Hematopoietic multipotent progenitor cell treated with erythropoietin and hydrocortisone succinate and interleukin-3 and kit ligand, for 4 days (in vitro differentiated cells): ENCODE measurements at places on chromosomes 2 and 18.

GRCh38 chr2:62894966-62895631, 155.5 kb upstream of the OTX1 start:
- no peak for DNase-seq

DNA sequence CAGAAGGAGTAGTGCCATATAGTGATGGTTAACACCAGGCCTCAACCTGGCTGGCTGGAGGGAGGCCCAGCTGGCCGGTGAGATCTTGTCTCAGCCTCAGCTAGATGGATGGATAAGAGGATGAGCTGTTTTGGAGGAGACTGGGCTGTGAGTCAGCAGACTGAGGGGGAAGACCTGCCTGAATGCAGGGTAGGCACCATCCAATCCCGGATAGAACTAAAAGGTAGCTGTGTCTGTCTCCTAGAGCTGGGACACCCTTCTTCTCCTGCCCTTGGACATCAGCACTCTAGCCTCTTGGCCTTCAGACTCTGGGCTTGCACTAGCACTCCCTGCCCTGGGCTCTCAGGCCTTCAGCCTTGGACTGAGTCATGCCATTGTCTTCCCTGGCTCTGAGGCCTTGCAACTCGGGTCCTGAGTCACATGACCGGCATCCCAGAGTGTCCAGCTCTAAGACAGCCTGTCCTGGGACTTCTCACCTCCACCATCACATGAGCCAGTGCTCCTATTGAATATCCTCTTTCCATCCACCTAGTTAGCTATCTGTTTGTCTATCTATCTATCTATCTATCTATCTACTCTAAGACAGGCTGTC, 131.3 kb downstream of the TPO start:
- no peak for DNase-seq

- peak; percentile 17 for DNase-seq
These were observed 888.4 kb downstream of the TSN start for GRCh38 chr2:122643725-122644329.

- peak; percentile 49 for DNase-seq
These were observed 100.8 kb upstream of the KCTD1 start for GRCh38 chr18:26649193-26649543.

GRCh38 chr2:189648846-189649509, 12.3 kb upstream of the ASNSD1 start:
- no peak for DNase-seq

- DNase-seq = peak; percentile 76
These were observed 127.6 kb upstream of the TWIST2 start for GRCh38 chr2:238720232-238720672.

DNA sequence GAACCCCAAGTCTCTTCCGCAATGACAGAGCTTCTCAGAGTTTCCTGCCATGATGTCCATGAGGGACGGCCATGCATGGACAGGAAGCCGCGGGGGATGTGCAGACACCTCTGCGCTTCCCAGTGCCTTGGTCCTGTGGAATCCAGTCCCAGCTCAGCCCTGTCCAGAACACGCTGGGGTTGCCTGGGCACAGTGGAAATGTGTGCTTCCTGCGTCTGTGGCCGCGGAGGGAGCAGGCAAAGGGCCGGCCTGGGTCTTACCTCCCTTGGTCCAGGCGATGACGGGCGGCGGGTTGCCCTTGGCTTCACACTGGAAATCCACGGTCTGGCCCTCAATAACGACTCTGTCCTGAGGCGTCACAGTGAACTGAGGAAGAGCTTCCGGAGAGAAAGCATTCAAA, 79.6 kb downstream of the PXDN start:
- no peak for DNase-seq

- no peak for DNase-seq
These were observed 26.4 kb downstream of the TRAPPC12 start for GRCh38 chr2:3405876-3406275.

DNA sequence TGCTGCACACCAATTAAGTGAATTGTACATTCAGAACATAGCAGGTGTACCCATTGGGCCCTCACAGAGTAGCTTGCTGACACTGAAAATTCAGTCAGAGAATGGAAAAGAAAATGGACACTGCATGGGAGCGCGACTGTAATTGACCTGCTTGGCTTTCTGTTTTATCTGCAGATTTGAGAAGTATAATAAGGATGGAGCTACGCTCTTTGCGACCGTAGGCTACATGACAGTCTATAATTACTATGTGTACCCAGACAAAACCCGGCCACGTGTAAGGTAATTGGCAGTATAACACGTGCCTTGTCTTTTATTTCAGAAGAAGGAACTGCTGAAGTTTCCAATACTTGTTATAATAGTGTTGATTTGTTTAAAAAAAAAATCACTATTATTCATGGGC, 33.5 kb upstream of the METAP1D start:
- no peak for DNase-seq

DNA sequence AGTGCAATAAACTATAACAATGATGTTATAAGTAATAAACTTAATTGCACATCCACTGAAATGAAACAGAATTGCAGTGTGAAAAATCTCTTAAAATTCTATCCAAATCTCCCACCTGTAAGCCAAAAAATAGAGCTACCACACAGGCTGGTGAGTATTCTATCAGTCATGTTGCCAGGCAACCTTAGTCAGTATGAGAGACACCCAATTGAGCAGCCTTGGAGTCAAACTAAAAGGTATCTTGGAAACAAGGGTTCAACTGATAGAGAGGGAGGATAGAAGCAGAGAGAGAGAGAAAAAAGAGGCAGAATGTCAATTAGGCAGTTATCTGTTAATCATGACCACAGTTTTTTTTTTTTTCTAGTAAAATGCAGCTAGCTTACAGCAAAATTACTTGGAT, 45.8 kb downstream of the GALNT13 start:
- DNase-seq = no peak

DNA sequence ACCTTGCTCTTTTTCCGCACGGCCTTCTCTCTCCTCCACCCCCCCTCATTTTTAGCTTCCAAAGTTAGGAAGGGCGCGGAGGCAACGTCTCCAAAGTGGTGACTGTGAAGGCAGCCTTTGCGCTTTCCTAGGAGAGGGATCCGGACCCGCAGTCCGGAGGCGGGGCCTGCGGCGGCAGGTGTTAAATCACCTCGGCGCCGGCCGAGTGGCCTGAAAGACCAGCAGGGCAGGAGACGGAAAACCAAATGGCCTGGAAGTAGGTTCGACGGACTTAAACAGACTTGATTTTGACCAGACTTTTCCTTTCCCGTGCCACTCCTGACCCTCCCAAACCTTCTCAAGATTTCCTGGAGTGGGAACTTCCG, 615 bp downstream of the GORASP2 start:
- DNase-seq = peak; percentile 55

GRCh38 chr2:27133195-27133875, 1.1 kb downstream of the PREB start:
- peak; percentile 54 for DNase-seq

DNA sequence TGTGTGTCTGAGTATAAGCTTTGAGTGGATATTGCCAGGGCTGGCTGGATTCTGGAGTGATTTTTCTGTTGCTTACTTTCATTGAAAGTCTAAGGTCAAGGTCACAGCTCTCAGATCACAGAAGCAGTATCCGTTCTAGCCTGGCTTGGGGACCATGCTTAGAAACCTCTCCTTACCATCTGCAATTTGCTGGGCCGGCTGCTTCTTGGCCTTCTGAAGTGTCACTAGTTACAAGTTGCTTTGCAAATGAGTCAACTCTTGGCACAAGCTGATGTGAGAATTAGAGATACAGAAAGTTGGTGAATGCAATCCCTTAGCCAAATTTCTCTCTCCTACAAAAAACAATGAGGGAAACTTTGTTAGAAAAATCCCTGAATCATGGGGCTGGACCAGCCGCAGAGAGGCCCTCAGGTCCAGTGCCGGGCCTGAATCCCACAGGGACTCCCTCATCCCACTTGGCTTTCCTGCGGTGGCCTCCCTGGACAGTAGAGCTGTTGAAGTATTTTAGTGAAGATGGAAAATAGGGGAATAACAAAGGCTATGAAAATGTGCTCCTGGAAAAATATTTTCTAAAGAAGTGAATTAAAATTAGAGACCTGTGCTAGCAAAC, 92.7 kb upstream of the CNGA3 start:
- no peak for DNase-seq

DNA sequence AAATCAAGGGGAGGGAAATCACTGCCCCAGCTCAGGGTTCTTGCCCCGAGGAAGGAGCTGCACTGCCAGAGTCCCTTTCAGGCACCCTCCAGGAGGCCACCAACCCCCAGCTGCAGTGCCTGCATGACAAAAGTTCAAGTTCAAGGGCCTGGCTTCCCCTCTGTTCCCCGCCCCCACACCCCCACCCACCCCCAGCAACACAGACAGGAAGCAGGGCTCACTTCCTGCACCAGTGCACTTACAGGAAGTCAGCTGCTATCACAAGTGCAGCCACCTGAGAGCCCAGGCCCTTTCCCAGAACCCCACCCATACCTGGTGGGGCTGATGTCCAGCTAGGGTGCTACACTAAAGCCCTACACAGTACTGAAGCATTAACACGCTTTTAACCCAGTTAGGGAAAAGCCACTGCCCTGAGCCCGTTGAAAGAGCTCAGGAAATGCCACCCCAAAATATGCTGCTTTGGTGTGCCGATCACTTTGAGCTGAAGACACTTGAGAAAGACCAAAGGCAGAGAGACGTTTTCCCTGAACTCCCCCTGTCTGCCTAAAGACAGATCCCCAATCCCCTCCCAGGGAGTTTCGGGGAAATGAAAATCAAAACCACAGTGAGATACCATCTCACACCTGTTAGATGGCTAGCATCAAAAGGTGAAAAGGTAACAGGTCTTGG, 109.9 kb upstream of the CAB39 start:
- DNase-seq = peak; percentile 41

DNA sequence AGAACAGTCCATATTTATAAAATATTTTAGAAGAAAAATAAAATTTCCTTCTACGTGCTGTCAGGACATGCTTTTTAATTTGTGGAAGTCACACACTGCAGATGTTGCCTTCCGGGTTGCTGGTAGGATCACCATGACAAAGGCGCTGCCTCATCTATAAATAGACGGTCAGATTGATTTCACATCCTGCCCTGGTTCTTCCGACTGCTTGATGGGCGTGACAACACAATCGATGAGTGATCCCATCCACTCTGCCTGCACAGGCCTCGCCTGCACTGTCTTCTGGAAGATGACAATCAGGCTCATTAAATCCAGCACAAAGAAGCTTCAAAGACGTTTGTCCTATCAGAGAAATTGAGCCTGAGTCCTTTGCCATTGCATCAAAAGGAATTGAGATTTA, 318.9 kb upstream of the TRIB2 start:
- DNase-seq = no peak

GRCh38 chr2:120486946-120487345, 141.0 kb downstream of the INHBB start:
- no peak for DNase-seq

- DNase-seq = no peak
These were observed 1507.4 kb upstream of the CELF4 start for GRCh38 chr18:39072970-39073369.

DNA sequence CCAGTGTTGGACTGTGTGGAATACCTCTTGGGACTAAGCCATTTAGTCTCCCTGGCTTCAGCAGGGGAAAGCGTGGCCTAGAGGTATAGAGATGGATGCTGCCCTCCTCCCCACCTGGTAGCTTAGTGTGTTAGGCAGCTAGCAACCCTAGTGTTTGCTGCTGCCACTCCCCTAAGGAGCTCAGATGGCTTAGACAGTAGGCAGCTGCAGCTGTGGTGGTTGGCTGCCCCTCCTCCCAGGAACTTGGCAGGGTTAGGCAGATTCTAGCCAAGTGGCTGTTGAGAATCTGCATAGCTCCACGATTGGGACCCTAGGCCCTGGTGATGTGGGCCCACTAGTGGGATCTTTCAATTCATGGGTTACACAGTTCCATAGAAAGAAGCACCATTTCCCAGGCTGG, 550.4 kb upstream of the CHAC2 start:
- DNase-seq = no peak

DNA sequence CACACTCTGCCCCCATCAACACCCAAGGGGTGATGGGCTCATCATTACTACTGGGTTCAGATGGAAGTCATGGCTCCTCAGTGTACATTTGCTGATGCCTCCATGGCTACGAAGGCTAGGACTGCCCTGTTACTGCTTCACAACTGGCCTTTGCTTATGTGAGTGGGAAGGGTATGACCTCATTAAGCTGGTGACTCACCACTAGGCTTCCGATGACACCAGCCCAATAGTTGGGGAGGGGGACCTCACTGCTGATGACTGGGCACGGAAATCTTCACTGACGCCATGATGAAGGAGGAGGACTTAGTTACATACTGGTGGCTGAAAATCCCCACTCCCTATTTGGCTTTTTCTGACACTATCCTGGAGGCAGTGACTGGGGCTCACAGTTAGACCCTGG, 263.2 kb downstream of the CMPK2 start:
- no peak for DNase-seq

- DNase-seq = peak; percentile 66
These were observed 109.7 kb upstream of the SP3 start for GRCh38 chr2:174074831-174075230.

- no peak for DNase-seq
These were observed 27.4 kb downstream of the APCDD1 start for GRCh38 chr18:10481831-10482230.

DNA sequence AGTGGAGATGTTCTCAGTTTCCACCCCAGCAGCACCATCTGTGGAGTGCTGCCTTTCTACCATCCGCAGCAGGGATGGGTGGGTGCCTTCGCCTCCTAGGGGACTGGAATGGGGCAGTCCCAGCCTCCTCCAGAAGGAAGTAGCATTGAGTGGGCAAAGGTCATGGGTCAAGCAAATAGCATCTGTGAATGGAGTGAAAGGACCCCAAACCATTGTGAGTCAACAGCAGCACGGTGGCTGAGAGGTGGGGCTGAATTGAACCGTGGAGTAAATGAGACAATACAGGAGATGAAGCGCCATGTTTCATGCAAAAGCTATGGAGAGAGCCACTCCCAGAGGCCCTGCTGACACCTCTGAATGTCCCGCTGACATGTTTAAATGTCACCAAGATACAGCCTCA, 9.7 kb downstream of the GPR55 start:
- DNase-seq = no peak

GRCh38 chr2:69177785-69178636, 165.0 kb downstream of the ANTXR1 start:
- peak; percentile 90 for DNase-seq

DNA sequence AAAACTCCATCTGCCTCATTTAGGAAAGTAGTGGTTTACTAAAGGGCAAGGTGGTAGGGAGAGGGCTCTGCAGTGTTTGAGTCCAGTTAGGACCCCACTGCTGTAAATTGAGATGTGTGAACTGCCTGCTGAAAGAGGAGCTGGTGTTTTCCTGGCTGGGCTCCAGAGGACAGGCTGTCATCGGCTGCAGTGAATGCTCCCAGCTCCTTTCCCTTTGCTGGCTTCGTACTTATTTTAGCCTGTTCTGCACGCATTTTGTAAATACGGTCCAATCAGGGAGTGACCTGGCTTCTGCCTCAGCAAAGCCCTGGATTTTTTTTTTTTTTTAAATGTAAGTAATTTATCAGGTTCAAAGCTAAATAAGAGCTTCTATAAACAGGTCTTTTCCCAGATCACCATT, 37.5 kb downstream of the SLC4A3 start:
- no peak for DNase-seq

GRCh38 chr2:84297155-84297554, 161.9 kb downstream of the SUCLG1 start:
- DNase-seq = no peak

GRCh38 chr18:55634545-55634944, 46.6 kb upstream of the TCF4 start:
- peak; percentile 64 for DNase-seq

DNA sequence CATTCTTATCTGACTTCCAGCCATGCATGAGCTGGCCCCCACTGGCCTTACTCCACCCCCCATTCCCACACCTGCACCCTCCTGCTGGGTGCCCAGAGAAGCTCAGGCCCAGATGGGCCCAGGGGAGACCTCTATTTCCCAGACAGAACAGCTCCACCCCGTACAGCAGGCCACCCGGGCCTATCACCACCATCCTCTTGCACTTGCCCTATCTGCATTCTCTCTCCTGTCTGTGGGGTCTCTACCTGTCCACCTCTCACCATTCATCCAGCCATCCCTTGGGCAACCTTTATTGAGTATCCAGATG, 25.3 kb upstream of the TNS1 start:
- DNase-seq = no peak
